Activated CD8-positive, alpha-beta memory T cell treated with anti-CD3 and anti-CD28 coated beads for 4 hours (primary cell): ENCODE measurements at places on chromosomes 6 and 20.

GRCh38 chr6:143139239-143139784, 78.6 kb downstream of the AIG1 start:
- DNase-seq: no peak

DNA sequence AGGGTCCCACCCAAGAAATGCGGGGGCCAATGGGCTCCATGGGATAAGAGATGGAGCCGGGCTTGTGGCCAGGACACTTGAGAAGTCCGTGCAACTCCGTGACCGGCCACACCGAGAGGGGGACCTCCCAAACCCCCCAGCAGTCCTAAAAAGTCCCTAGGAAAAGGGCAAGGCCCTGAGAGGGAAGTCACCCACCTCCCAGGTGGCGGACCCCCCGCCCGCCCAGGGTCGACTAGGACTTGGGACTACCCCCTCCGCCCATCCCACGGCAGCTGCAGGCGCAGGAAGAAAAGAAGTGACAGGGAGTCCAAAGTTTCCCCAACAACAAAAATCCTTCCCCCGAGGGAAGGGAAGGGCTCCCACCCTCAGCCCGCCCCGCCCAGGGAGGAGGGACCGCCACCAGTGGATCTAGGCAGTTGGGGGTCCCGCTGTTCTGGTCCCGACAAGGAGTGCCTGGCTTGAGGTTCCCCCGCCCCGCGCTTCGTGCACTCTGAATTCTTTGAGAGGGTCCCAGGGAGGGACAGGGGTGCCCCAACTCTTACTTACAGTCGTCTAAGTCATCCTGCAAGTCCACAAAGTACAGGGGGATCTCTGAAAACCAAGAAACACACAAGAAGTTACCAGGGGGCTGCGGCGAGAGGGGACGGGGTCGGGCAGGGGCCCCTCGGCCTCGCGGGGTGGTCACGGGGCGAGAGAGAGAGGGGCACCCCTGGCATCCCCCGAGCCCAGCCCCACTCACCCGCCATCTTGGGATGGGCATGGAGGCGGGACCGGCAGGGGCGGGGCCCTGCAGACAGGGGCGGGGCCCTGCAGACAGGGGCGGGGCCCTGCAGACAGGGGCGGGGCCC, 611 bp upstream of the RAB22A start:
- DNase-seq: no peak

- DNase-seq: no peak
Measured at GRCh38 chr6:32685603-32686002, 19.1 kb upstream of the HLA-DQB1 start.

GRCh38 chr6:138250053-138250452, 31.8 kb upstream of the PBOV1 start:
- DNase-seq: no peak

GRCh38 chr6:117232196-117232595, 33.2 kb upstream of the VGLL2 start:
- DNase-seq: no peak

DNA sequence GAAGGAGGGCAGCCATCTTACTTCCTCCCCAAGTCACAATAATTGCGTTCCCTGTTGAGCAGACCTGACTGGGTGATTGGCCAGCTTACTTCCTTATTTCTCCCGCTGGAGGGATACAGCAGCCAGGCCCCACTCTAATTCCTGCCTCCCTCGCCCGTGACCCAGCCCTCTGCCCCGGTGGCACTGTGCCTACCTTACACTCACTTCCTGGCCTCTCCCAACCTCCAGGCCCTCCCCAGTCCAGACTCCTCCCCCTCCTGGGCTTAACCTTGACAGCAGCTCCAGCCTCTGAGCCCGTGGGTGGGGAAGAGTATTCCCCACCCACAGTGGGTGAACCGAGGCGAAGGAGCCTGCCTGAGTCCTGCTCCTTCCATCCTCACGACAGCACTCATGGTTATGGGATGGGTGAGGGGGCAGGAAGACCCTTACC, 3.0 kb downstream of the BAK1 start:
- DNase-seq: no peak

DNA sequence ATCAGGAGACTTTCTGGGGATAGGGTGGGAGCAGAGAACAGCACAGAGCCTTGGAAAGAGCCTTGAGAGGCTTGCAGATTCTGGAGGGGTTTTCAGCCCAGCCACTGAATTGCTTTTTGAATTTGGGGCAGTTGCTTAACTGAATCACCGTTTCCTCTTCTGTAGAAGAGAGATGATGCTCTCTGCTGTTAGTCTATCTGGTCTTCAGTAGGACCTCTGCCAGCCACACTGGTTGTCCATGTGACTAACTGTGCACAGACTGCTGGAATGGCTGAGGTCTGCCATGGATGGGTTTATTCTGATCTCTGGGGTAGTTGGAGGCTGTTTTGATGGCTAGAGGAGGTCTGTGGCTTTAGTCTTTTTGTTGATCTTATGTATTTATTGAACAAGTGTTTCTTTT, 21.4 kb upstream of the PRDM1 start:
- DNase-seq: no peak

- no peak for DNase-seq
Measured at GRCh38 chr6:16481697-16482399, 243.5 kb downstream of the GMPR start.

- no peak for DNase-seq
Measured at GRCh38 chr20:51350941-51351631, 191.4 kb downstream of the NFATC2 start.

GRCh38 chr6:93454533-93454932, 35.2 kb upstream of the EPHA7 start:
- DNase-seq: no peak

DNA sequence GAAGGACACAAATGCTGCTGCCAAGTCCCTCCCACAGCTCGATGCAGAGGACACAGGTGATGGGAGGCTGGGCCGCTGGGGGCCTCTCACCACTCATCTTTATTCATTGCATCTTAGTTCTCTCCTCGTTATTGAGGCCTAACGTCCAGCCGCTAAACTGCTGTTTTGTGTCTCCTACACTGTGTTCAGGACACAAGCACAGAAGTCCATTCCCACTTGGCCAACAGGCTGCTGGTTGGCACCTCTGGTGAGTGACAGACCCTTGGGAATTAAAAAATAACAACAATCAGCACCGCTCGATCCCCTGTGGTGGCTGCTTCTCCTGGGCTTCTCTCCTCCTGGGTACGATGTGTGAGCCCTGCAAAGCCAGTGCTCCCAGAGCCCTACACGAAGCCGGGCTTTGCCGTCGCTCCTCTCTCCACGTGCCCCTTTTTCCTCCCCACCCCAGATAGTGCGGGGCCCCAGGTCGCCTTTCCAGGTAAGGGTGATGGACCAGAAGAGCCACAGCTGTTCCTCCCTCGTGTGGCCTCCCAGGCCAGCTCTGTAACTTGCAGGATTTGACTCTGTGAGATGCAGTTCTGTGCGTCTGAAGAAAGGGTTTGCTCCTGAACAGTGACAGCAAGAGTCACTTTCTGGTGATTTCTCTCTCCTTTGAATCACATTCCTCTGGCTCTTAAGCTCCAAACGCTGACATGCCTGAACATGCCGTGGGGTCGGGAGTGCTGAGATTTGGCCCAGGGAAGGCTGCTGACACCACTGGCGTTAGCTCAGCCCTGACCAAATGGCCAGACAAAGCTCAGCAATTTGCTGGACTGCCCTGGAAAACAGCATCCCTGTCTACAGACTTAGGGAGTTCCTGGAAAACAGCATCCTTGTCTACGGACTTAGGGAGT, 59.3 kb downstream of the DLL1 start:
- no peak for DNase-seq

- DNase-seq: no peak
Measured at GRCh38 chr20:47980336-47981177, 195.3 kb upstream of the SULF2 start.

DNA sequence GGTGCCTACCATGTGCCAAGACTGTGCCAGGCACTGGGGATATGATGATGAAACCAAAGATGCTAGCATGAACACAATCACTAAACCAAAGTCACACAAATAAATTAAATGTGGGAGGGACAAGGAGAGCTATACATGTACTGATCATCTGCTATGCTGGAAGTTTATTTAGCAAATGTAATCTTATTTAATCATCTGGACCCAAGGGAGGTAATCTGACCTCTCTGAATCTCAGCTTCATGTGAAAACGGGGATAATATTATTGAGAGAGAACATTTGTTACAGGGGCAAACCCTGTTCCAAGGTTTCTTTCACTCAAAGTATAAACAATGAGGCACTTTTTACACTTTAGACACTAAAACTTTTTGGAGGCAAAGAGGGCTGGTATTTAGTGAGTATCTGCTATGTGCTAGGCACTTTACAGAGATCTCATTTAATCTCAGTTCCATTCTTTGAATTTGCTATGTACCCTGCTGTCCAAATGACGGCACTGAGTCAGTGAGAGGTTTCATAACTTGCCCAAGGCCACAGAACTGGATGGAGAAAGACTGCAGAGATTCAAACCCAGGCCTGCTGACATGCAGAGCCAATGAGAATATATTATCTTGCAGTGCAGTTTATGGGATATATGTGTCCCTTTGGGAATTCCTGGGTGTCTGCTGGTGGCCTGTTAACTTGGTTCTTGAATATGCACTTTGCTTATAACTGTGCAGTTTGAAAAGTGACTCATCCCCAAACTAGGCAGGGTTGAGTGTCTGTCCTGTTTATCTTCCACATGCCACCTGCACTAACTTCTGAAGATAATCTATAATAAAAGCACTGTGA, 3.3 kb upstream of the ASXL1 start:
- no peak for DNase-seq

GRCh38 chr6:135314543-135314942, 133.4 kb downstream of the MYB start:
- DNase-seq: no peak

DNA sequence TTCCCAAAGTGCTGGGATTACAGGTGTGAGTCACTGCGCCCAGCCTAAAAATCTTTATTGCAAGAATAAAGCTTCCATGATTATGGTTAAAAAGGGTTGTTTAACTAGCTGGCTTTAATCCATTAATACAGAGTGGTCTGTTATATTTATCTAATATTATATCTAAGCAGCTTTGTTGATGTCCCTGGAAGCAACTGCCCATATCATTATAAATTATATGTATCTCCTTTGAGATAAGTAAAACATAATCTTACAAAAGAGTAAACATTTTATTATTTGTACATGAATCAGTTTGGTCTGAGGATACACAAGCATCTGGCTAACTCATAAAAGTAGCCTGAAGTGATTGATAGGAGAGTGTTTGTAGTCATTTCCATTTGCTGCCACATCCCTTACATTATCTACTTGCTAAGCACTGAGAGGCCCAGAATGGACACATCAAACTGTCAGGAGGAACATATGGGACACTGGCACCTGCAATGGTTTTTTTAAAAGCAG, 46.9 kb downstream of the TRAF3IP2 start:
- DNase-seq: no peak

DNA sequence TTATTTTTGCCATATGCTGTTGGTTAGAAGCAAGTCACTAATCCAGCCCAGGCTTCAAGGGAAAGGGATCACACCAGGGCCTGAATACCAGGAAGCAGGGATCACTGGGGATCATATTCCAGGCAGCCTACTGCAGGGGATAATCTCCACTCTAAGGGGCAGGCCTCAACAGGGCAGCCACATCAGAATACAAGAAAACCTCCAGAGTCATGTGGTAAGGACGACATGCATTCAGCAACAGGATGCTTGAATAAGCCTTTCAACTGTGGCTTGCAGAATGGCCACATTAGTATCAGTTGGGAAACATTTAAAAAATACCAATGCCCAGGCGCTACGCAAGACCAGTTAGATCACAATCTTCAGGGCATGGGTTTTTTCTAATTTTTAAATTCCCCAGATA, 109.1 kb downstream of the LY86 start:
- no peak for DNase-seq

- DNase-seq: no peak
Measured at GRCh38 chr6:150596439-150596838, 3.2 kb upstream of the PLEKHG1 start.

DNA sequence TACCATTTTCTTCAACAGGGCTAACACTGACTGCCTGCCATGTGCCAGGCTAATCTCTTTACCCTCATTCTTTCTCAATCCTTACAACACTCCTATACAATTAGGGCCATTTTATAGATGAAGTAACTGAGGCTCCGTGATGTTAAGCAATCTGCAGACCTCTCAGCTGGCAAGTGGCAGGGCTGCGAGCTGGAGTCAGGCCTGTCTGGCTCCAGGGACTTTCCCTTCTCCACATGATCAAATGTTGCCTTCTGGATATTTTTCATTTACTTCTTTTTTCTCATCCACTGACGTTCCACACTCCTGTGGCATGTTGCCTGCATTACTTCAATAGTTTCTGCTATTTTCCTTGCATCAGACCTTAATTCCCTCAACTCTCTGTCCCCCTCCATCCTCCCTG, 55.2 kb upstream of the TAGAP start:
- no peak for DNase-seq
